ENCODE measurements at places on chromosomes 13 and 19. TPM values are rescaled to one million over a fixed set of nuclear protein-coding genes. Genes with fewer than 3 reads are reported as not detected.

ZNF793 gene
- 1.4 TPM for total RNA-seq

HRC gene
- not detected for total RNA-seq

CD33 gene
- 0.22 TPM for total RNA-seq

NRTN gene
- total RNA-seq: not detected

SYT3 gene
- 0.11 TPM for total RNA-seq

SLAIN1 gene
- 1.4 TPM for total RNA-seq

ZNF471 gene
- 2.3 TPM for total RNA-seq

RFPL4AL1 gene
- total RNA-seq: not detected

IGFLR1 gene
- 0.62 TPM for total RNA-seq

C19orf67 gene
- total RNA-seq: not detected

SERPINE3 gene
- total RNA-seq: under 0.01 TPM

All from uterine smooth muscle cell (primary cell).